ENCODE measurements at places on chromosomes 6 and 20.

- DNase-seq: no peak
Measured at GRCh38 chr6:31386977-31387376, 16.4 kb upstream of the MICA start.

GRCh38 chr6:105482227-105482844 is 79.5 kb upstream of the PREP start:
- DNase-seq: no peak

- DNase-seq: no peak
Measured at GRCh38 chr6:52210227-52210626, 24.1 kb downstream of the IL17A start.

DNA sequence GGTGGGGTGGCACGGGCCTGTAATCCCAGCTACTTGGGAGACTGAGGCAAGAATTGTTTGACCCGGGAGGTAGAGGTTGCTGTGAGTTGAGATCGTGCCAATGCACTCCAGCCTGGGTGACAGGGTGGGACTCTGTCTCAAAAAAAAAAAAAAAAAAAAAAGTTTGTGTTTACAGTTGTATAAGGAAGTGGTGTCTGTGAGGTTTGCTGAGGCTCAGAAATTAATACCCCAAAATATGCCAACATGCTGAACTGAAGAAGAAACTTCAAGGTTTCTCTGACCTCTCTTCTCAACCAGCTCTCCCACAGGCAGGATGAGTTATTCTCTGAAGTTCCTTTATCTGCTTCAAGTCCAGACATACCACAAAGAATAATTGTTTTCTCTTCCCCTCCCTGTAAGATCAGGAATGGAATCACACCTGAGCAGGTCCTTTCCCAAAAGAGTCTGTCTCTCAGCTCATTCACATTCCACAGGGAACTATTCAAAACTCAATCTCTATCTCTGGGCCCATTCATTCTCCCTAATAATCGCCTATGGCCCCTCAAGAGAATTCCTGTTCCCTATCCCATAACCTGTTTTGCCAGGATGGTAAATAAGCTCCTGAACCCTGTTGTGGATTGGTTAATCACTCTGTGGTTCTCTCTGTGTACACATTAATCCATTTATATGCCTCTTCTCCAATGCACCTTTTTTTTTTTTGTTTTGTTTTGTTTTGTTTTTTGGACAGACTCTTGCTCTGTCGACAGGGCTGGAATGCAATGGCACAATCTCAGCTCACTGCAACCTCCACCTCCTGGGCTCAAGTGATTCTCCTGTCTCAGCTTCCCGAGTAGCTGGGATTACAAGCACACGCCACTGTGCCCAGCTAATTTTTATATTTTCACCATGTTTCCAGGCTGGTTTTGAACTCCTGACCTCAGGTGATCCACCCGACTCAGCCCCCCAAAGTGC is 17.4 kb upstream of the KIFC1 start:
- no peak for DNase-seq

DNA sequence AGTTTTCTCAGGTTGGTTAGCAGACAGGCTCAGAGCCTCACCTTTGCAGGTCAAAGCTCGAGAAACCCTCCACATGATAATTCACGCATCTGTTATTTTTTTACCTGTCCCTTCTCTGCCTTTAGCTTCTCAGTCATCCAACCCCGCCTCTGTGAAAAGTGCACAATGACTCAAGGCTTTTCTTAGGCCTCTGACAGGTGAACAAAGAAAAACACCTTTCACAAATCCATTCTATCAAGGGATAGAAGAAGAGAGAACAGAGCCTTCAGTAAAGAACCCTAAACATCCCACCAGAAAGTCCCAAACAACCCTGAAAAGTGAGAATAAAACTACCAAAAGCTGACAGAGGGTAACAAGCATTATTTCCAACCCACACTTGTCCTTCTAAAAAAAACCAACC is 178.2 kb downstream of the GJA10 start:
- no peak for DNase-seq

- no peak for DNase-seq
Measured at GRCh38 chr6:35027807-35028206, 113.3 kb downstream of the TCP11 start.

- DNase-seq: peak; percentile 78
Measured at GRCh38 chr6:6870921-6871320, 236.8 kb upstream of the RREB1 start.

DNA sequence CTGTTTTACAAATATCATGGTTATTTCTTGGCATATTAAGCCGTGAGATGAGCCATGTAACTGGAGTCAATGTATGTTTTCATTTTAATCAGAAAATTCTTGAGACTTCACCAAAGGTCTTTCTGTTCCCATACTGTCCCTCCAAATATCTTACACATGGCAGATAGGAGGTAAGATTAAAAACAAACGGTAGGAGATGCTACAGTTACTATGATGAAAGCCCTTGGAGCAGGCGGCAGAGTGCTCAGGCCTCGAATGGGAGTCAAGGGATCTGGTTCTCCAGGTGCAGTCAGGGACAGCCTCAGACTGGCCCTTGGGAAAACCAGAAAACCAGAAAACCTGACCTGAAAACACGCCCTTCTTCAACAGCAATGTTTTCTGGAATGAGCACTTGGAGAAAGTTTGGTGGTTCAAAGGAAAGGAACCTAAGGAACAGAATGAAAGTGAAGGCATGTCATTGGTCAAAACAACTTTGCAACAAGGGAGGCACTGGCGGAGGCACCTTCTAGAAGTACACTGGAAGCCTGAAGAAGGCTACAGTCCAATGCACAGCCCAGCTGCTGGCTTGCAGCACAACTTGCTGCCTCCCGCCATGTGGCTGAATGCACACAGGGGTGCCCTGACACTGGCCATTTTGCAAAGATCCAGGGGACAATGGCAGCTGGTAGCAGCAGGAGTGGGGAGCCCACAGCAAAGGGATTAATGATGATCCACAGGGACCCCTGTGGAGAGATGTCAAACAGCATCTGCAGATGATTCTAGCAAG is 17.4 kb upstream of the FOXO3 start:
- no peak for DNase-seq

GRCh38 chr6:131900231-131900630 is 50.9 kb downstream of the CCN2 start:
- DNase-seq: no peak

GRCh38 chr20:17710379-17711266 is 10.9 kb downstream of the BANF2 start:
- DNase-seq: no peak

- DNase-seq: no peak
Measured at GRCh38 chr6:111996144-111996865, 57.6 kb upstream of the CCN6 start.

- no peak for DNase-seq
Measured at GRCh38 chr6:157239671-157240058, 83.7 kb downstream of the TMEM242 start.

GRCh38 chr6:104548297-104548696 is 311.4 kb downstream of the HACE1 start:
- no peak for DNase-seq

- DNase-seq: no peak
Measured at GRCh38 chr6:166056637-166057036, 111.0 kb downstream of the TBXT start.

- no peak for DNase-seq
Measured at GRCh38 chr6:28078050-28078449, 2.3 kb upstream of the ZNF165 start.

DNA sequence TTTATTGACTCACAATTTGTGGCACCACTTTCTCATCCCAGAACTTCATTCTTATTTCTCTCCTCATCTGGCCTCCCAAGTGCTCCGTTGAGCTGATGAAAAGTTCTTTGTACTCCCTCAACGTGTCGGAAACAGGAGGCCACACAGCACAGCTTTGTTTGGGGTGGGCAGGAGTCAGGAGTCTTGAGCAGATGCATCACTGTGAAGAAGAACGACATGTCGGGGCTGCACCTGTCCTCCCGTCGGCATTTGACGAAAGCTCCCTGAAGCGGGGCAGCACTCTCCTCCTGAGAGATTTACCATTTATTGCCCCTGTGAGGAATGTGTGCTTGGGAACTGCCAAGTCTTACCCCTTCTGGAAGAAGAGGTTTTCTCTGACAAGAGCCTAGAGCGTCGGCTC is 28.1 kb downstream of the TAF8 start:
- no peak for DNase-seq

DNA sequence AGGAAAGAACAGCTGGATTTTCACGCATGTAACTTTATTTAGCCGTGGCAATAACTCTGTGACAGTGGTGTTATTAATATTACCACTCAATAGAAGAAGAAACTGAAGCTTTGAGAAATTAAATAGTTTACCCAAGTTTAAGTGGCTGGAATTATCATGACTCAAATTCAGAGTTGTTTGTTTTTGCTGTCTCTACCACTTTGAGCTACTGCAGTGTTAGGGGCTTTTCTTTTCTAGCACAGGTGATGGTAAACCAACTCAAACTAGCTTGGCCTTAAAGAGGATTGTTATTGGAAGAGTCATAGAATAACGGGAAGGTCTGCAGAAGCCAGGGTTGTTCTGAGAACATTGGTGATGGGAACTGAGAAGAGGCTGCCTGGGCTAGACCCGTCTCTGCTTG is 66.0 kb upstream of the PREP start:
- DNase-seq: no peak

DNA sequence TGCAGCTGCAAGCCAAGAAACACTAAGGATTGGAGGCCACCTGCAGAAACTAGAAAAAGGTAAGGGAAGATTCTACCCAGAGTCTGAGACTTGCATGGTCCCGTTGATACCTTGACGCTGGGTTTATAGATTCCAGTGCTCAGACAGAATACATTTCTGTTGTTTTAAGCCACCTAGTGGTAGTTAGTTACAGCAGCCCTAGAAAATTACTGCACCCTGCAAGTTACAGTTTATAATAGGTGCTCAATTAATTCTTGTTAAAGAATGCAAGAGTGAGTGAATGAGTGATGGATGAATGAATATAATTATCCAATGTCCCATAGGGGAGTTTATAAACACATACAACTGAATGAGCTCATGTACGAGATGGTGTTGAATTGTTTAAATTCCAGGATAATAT is 453.1 kb upstream of the SLC35B3 start:
- no peak for DNase-seq

- DNase-seq: peak; percentile 36
Measured at GRCh38 chr20:3842348-3842930, 4.2 kb upstream of the MAVS start.

DNA sequence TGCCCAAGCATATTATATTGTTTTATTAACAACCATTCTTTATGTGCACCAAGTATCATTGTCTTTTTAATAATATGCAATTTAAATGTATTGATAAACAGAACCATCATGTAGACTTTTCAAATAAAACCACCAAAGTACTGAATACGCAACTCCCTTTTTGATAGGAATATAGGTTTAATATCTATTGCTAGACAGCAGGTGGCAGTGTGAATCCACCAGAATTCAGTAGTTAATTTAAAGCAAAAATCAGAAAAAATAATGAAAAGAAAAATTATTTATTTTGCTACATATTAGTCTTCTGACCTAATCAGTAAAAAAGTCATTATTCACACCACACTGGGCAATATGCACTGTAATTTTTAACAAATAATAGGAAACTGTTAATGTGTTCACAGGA is 143.7 kb downstream of the KLHL32 start:
- no peak for DNase-seq

- no peak for DNase-seq
Measured at GRCh38 chr20:58173930-58174707, 54.3 kb downstream of the ANKRD60 start.

DNA sequence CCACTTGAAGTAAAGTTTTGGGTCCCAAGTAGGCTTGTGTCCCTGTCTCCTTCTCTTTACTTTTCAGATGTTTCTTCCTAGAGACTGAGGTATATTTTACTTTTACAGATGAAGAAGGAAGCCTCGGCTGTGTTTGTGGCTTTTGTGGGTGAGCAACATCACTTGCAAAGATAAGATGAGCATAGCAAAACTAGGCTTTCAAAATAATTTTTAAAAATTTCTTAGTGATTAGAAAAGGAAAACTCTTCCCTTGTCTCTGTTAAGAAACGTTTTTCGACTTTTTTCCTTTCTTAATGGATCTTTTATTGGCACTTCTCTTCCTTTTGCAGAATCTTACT is 7.6 kb downstream of the PTPN1 start:
- peak; percentile 42 for DNase-seq

GRCh38 chr6:147166360-147166944 is 37.8 kb upstream of the STXBP5 start:
- peak; percentile 86 for DNase-seq

GRCh38 chr6:157019115-157019641 is 242.0 kb downstream of the ARID1B start:
- no peak for DNase-seq

- no peak for DNase-seq
Measured at GRCh38 chr6:138785980-138786379, 9.9 kb upstream of the ECT2L start.

- no peak for DNase-seq
Measured at GRCh38 chr6:12116264-12116800, 104.2 kb downstream of the HIVEP1 start.

- DNase-seq: no peak
Measured at GRCh38 chr6:48199499-48199898, 88.5 kb upstream of the PTCHD4 start.

- peak; percentile 64 for DNase-seq
Measured at GRCh38 chr20:57473246-57474048, 51.5 kb downstream of the CTCFL start.

GRCh38 chr6:21594416-21595281 is 1.1 kb downstream of the SOX4 start:
- DNase-seq: no peak

- no peak for DNase-seq
Measured at GRCh38 chr6:45880676-45881075, 135.0 kb downstream of the CLIC5 start.

DNA sequence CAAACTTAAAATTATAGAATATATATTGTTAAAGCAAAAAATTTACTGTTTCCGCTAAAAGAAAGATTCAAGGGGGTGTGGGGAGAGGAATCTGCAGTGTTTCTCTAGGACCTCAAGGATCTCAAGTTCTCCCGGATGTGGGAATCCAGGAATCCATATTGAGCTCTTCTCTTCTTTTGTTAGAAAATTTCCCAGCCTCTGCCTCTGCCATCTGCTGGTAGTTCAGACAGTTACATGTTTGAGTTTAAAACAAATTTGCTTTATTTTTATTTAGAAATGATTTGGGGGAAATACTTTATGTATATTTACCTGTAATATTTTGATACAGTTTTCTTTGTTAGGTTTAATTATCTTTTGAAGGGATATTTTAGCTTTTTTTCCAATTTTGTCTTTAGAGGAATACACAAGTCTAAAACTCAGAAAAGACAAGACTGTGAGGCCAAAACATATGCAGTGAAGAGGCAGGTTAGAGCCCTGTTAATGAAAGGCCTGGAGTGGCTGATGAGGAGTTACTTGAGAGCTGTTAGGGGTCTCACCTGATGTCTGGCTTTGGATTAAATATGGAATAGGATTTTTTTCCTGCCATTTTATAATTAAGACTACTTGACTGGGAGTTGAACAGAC is 268.8 kb downstream of the ARID1B start:
- DNase-seq: no peak

Measured in GF-D8 (cell line).